Stomach (tissue), 19 donors: ENCODE measurements at places on chromosomes 13 and 19.

DNA sequence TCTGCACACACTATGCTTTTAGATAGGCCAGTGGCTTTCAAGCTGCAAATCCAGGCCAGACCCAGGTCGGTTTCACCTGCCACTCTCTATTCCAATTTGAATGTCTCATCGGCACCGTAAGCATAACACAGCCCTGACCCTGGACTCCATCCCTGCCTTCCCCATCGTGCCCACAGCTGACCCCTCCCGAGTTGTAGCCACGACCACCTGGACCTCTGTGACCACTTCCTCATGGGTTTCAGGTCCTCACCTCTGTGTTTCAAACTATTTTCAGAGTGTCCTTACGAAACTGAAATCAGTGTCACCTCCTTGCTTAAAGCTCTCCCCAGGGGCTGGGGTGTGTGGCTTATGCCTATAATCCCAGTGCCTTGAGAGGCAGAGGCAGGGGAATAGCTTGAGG lies 9.0 kb upstream of the HSH2D start:
- H3K4me1 ChIP-seq = peaks cover 9% of the 10 kb centered on the region
- H3K27me3 ChIP-seq = no peaks in the 10 kb centered on the region
- peaks cover 51% of the 10 kb centered on the region for H3K36me3 ChIP-seq
- DNase-seq = no peak

DNA sequence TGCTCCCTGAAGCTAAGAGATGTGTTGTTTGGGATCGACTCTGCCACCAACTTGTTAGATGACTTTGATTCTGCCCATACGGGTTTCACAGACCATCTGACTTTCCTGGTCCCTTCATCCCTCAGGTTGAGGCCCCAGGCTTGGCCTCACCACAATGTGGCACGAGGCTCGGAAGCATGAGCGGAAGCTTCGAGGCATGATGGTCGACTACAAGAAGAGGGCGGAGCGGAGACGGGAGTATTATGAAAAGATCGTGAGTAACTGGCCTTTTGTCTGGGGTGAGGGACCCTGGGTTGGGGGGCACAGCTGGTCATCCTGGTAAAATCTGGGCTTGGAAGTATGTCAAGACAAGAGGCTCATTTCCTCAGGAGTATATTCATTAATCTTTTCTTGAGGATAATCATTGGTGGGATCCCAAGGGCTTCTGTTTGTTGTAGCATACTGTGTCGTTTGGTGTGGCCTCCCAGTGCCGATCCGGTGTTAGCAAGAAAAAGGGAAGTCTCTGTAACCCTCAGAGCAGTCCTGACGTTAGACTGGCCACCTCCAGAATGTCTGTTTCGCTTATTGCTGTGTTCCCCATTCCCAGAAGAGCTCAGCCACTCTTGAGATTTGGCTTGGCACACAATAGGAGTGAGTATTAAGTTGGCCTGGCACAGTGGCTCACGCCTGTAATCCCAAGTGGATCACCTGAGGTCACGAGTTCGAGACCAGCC lies 1.4 kb downstream of the CLASRP start:
- H3K27me3 ChIP-seq = no peaks in the 10 kb centered on the region
- no peak for DNase-seq
- peak overlapping the region; percentile 77 for H3K4me3 ChIP-seq
- peaks cover 30% of the 10 kb centered on the region for H3K4me1 ChIP-seq
- peak overlapping the region; percentile 96 for H3K27ac ChIP-seq

- no peak overlapping the region for H3K4me3 ChIP-seq
- DNase-seq = peak; percentile 38
- no peaks in the 10 kb centered on the region for H3K27me3 ChIP-seq
- H3K36me3 ChIP-seq = no peaks in the 10 kb centered on the region
- H3K4me1 ChIP-seq = peaks cover 13% of the 10 kb centered on the region
- no peak overlapping the region for H3K27ac ChIP-seq
Measured at GRCh38 chr13:38693641-38694040, 6.8 kb downstream of the FREM2 start.

DNA sequence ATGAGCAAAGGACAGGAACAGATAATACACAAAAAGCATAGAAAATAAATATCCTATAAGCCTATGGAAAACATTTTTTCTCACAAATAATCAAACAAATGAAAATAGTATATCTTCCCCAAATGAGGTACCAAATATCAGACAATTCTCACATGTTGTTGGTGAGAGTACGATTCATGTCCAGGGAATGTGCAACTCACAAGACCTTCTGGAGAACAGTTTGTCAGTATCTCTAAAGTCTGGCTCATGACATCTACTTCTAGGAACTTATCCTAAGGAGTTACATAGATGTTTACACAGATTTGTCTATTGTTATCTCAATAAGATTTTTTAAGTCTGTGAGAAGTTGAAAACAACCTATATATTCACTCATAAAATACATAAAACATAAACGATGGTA lies 80.3 kb upstream of the ARHGEF7 start:
- no peaks in the 10 kb centered on the region for H3K36me3 ChIP-seq
- H3K27me3 ChIP-seq = peaks cover 42% of the 10 kb centered on the region

- no peak overlapping the region for H3K27ac ChIP-seq
- no peak for DNase-seq
- no peaks in the 10 kb centered on the region for H3K4me1 ChIP-seq
- no peak overlapping the region for H3K4me3 ChIP-seq
Measured at GRCh38 chr13:112168761-112169160, 101.8 kb downstream of the SOX1 start.
